HEK293T (cell line): ENCODE measurements at places on chromosomes 2 and 18.

DNA sequence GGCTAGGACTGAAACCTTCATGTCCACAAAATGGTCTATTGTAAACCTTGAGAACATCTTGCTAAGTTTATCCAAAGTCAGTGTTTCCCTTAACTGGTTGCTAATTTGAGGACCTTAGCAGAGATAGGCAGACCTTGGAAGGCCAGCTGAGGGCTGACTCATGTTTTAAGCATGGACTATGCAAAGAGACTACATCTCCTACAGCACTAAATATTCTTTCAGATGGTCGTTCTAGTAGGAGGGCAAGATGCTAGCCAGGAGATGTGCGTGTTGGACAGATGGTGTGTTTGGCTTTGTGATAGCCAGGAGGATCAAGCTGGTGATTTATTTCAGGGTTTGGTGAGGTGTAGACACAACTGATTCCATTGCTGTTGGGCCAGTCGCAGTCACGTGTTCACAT is 75.8 kb downstream of the NRP2 start:
- DNase-seq = no peak

- no peak for DNase-seq
Measured at GRCh38 chr18:42229211-42230210, 274.5 kb downstream of the PIK3C3 start.

DNA sequence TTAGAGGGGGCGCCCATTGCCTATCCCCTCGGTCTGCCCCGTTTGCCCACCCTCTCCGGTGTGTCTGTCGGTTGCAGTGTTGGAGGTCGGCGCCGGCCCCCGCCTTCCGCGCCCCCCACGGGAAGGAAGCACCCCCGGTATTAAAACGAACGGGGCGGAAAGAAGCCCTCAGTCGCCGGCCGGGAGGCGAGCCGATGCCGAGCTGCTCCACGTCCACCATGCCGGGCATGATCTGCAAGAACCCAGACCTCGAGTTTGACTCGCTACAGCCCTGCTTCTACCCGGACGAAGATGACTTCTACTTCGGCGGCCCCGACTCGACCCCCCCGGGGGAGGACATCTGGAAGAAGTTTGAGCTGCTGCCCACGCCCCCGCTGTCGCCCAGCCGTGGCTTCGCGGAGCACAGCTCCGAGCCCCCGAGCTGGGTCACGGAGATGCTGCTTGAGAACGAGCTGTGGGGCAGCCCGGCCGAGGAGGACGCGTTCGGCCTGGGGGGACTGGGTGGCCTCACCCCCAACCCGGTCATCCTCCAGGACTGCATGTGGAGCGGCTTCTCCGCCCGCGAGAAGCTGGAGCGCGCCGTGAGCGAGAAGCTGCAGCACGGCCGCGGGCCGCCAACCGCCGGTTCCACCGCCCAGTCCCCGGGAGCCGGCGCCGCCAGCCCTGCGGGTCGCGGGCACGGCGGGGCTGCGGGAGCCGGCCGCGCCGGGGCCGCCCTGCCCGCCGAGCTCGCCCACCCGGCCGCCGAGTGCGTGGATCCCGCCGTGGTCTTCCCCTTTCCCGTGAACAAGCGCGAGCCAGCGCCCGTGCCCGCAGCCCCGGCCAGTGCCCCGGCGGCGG is 1.7 kb downstream of the MYCN start:
- peak; percentile 37 for DNase-seq

DNA sequence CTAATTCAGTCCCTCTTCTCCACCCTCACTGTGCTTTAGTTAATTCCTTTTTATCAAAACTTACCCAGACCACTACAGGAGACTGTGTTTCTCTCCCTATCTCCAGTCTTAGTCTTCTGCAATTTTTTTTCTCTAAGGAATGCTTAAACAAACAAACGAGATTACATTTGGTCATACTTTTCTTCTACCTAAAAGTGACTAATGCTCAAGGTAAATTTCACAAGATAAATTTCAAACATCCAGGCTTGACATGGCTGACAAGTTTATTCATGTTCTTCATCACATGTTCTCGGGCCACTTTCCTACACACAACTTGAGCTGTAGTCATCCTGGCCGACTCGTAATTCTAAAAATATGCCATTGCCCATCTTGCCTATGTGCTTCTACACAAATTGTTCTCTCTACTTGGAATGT is 23.2 kb upstream of the ACSL3 start:
- DNase-seq = no peak
